ENCODE measurements at places on chromosomes 2 and 18.

DNA sequence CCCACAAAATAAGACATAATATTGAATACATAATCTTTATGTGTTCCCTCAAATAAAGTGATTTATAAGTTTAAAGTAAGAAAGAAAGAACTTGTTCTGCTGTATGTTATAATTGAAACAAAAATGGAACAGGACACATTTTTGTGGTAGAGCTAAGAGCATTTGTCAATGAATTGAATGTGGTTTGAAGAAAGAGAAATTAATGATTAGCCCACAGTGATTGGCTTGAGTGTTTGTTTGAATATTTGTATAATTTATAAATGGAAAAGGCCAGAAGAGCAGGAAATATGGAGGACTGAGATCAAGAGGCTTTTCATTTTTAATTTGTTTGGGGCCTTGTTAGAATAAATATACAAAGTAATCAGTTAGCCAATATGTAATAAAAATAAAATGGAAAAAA, 395.1 kb upstream of the CDH19 start:
- DNase-seq, result no peak

DNA sequence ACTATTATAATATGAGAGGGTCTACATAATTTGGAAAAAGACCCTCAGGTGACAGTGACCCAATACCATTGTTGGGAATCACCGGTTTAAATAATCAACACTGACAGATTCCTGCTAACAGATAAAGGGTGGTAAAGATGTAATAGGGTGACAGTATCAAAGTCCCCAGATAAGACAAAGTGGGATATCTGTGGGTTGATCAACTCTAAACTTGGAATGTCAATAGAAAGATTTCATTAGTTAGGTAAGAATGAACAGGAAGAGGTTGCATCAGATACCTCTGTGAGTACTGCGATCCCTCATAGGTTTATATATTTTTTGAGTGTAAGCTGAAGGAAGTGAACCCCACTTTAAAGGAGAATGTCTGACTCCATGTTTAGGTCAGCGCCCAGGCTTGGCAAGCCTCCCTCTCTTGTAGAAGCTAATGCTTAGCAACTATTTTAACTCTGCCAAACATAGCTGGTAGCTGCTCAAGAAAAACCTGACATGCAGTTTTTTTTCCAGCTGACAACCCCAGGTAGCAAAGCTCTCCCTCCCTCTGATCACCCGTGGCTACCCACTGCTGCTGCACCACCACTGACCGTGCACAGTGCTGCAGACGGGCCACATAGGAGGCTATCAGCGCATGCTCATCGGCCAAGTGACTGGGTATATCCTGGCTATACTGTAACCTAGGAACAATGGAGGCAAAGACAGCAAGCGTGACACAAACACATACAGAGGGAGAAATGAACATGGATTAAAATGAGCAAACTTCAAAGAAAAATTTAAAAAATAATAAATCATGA, 113.3 kb upstream of the DNMT3A start:
- no peak for DNase-seq

DNA sequence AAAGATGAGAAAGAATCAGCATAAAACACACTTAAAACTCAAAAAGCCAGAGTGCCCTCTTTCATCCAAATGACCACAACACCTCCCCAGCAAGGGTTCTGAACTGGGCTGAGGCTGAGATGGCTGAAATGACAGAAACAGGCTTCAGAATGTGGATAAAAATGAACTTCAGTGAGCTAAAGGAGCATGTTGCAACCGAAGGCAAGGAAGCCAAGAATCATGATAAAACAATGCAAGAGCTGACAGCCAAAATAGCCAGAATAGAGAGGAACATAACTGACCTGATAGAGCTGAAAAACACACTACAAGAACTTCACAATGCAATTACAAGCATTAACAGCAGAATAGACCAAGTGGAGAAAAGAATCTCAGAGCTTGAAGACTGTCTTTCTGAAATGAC, 12.2 kb upstream of the PSMA8 start:
- DNase-seq, result no peak

DNA sequence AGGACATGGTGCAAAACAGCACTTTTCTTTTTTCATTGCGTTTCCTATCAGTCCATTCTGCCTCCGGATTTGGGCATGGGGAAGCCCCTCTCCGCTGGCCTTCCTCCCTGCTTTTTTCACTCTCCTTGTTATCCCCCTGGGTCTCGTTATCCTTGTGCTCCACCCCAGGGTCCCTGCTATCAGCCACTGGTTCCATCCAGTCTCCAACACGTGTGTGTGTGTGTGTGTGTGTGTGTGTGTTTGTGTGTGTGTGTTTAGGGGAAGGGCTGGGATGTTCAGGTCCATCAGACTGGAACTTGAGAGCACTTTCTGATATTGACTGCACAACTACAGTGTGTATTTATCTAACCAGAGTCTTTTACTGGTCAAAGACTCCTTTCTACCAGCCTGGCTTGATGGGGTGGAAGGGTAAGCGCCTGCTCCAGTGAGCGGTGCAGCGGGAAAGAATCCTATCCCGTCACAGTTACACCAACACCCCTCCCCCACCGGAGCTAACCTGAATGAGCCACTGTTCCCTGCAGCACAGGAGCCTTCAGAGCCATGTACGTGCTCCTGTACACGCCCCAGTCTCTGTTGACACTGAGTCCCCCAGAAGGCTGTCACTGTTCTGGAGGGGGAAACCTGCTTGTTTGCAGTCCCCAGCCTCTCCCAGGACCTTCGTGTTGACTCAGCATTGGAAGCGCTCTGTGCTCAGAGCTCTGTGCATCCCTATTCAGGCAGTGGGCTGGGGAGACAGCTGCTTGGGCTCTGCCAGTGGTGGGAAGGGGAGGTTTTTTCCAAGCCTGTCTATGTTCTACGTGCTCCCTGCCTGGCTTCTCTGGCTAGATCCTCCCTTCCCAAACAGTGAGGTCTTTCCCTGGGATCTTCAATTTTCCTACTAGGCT, 4.6 kb downstream of the INHA start:
- DNase-seq, result no peak

- DNase-seq, result no peak
Measured at GRCh38 chr18:10950876-10951630, 198.3 kb downstream of the PIEZO2 start.

GRCh38 chr2:227377467-227378351, 1.4 kb downstream of the TM4SF20 start:
- no peak for DNase-seq

GRCh38 chr2:15634846-15635490, 43.3 kb downstream of the DDX1 start:
- no peak for DNase-seq

DNA sequence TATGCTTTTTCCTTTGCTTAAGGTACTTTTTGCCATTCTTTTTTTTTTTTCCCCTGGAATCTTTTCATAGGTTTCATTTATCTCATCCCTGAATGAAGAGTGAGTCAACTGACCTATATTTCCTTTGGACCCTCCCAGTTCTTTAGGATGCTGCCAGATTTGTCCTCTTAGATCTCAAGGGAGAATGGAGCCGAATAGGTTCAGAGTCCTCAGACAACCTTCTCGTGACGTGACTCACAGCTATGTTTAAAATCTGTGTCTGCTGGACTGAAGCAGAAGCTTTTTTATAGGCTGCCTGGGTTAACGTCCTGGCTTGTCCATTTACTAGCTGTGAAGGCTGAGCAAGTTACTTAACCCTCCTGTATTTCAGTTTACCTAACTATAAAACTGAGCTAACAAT, 358.6 kb downstream of the DLGAP1 start:
- DNase-seq, result no peak

GRCh38 chr2:158973116-158973956, 4.9 kb downstream of the TANC1 start:
- no peak for DNase-seq

DNA sequence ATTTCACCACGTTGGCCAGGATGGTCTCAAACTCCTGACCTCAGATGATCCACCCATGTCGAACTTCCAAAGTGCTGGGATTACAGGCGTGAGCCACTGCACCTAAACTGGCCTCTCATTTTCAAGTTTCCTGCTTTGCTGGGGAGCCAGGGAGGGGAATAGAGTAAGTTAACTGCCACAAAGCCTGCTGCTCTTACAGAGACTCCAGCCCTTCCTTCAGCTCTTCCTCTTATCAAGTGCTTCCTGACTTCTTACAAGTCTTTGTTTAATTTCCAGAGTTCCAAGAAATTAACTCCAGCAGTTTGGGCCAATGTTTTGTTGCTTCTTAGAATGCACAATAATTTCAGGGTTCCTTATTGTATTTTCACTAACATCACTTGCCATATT, 24.3 kb upstream of the UBE2F start:
- no peak for DNase-seq

- DNase-seq, result no peak
Measured at GRCh38 chr2:229810786-229811185, 96.4 kb upstream of the DNER start.

DNA sequence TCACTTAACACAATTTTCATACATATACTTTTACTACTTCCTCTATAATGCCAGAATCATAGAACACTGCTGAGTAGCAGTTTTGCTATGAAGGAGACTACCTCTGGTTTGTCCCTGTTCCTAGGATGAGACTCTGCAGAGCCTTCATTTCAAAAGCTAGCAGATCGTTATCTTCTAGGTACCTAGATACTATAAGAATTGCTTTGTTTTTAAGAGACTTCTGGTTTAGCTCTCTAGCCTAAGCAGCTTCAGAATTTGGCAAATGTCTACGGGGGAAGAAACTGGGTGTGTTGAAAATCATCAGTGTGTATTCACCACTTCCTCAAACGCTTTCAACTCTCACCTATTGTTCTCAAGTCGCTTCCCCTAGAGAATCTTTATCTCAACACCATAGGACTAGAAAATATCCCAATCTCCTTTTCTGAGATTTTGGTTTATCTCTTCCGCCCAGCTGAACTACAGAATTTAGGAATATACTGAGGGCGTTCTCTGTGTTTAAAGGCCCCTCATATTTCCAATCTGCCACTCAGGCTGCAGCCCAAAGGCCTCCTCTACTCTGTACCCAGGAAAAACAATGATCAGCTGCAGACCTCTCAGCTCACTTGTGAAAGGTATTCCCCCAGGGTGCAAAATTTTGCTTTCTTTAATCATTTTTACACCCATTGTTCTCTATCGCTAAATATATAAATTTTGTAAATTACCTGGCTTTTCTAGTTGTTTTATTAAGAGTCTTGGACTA, 28.7 kb downstream of the SMAD2 start:
- no peak for DNase-seq

- no peak for DNase-seq
Measured at GRCh38 chr18:26455639-26456038, 92.7 kb downstream of the KCTD1 start.

DNA sequence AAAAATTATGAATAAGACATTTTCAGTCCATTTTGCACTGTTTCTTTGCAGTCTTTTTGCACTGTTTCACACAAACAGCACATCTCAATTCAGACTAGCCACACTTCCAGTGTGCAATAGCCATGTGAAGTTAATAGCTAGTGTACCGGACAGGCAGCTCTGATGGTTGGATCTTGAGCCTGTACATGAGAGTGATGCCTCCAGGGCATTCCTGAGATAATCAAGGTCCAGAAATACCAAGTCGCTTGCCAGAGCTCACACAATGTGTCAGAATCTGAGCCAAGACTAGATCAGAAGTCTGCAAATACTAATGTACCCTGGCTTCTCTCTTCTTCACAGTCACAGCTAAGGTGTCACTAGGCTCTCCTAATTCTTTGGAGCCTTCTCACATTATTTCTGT, 180.2 kb downstream of the OSR1 start:
- no peak for DNase-seq

DNA sequence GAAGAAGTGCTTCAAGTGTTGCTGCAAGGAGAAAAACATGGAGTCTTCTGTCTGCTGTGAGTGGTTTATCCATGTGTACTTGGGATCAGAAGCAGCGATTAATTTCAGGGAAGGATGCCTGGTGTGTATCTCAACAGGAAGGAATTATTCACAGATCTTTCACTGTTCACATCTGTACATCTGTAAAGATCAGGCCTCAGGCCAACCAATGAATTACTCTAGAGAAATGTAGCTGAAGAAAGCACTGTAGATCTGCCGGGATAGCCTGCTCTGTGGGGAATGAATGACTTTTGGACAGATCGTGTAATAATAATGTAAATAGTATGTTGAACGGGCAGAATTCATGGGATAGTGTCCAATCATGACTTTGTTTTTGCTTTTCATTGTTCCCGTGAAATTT, 54.0 kb upstream of the SPP2 start:
- DNase-seq, result no peak

- no peak for DNase-seq
Measured at GRCh38 chr2:119545754-119546446, 1.7 kb downstream of the CFAP221 start.

GRCh38 chr18:55550471-55550870, 37.5 kb downstream of the TCF4 start:
- no peak for DNase-seq

DNA sequence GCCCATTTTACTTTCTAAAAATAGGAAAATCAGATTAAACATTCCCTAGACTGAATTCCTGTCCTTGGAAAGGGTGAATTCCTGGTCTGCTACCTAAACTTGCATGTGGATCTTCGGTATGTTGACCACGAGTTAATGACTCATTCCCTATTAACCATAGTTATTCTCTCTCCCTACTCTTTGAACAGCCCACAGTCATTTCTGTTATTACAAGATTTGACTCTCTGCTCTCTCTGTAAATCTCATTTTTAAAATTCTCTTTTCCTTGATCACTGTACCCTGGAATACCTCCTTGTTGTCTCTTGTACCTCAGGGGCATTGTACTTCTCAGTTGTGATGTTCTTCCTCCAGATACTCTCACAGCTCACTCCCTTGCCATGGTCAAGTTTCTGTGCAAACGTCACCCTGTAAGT, 92.0 kb upstream of the GULP1 start:
- DNase-seq, result no peak

DNA sequence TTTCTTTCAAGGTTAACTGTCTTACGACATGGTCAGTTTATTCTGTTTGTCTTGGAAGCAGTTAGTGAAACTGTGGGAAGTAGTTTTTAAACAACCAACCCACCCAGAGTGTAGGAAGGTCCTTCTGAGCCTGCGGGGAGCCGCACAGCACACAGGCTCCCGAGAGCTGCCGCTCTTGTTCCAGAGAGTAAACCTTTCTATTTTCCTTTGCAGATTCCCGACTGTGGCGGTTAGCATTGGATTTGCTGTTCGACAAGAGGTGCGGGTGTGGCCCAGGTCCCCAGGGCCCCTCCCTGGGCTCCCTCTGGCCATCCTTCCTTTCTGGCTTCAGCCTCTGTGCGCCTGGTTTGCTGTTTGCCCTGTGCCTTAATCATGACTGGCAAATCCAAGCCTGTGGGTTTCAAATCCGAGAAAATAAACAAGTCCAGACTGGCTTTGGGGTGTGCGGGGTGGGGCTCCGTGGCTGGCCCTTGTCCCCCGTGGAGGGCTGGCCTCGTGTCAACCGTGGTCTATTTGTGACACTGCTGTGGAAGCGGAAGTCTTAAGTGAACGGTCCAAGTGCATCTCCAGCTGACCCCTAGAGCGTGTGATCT, 30.7 kb downstream of the IMPA2 start:
- no peak for DNase-seq

Data from activated CD4-positive, alpha-beta T cell treated with anti-CD3 and anti-CD28 coated beads, Interleukin-2, amount 50 U/mL, for 1 hour (primary cell).